ENCODE measurements at places on chromosomes 16 and 17.
A peak's percentile ranks its signal among the peaks of the same experiment; 100 is the strongest.

- peak; percentile 67 for DNase-seq
These were observed at the start of gene VAT1L for GRCh38 chr16:77788181-77789084. VAT1L (plus strand) TSS chr16:77788564; CDS start chr16:77788683, 119 bp downstream.

GRCh38 chr17:7294614-7295153, at the start of gene YBX2:
YBX2 (minus strand) TSS chr17:7294639; CDS start chr17:7294500, 139 bp downstream.
- DNase-seq, result peak; percentile 57

GRCh38 chr17:32341141-32341856, 674 bp downstream of the C17orf75 start:
- DNase-seq, result no peak

DNA sequence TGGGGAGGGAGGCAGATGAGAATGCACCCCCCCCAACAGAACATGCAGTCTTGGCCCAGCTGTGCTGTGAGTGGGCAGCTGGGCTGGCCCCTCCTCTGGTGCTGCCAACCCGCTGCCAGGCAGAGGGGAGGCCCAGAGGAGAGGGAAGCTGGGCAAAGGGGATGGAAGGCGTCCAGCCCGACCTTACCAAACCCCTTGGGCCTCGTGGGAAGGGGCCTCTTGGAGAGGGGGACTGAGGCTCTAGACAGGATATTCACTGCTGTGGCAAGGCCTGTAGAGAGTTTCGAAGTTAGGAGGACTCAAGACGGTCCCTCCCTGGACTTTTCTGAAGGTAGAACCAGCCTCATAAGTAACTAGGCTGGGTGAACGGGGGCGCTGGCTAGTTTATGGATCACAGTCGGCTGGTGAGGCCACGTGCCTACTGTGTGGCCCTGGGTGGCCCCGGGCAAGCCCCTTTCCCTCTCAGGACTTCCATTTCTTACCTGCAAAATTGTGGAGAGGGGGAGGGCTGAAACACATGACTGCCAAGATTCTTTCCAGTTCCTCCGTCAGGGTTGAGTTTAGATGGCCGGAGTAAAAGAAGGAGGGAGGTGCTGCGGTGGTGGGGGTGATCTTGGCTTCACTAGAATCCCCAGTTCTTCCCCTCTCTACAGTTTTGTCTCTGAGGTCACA, 857 bp upstream of the STAT5A start:
- peak; percentile 83 for DNase-seq

- peak; percentile 53 for DNase-seq
These were observed 348.3 kb downstream of the CPPED1 start for GRCh38 chr16:12455287-12455798.
